Stimulated activated CD4-positive, alpha-beta T cell treated with anti-CD3 and anti-CD28 coated beads, TNF-alpha, amount 100 ng/mL, for 4 hours (primary cell): ENCODE measurements at places on chromosomes 3 and 15.

- no peak for DNase-seq
Observed at GRCh38 chr3:61524933-61525332, 36.4 kb upstream of the PTPRG start.

DNA sequence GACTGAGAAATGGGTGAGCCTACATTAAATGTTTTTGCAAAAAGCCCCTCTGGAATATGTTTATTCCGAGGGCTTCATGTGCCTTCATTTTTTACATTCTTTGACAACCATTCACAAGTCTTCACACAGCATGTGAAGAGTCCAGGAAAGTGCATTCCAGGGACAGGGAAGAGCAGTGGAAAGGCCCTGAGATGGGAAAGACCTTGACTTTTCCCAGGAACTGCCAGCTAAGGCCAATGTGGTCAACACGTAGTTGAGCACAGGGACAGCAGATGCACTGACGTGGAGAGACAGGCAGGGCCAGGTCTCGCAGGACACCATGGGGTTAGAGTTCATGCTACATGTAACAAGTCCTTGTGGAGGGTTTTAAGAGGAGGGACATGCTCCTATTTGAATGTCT, 21.7 kb downstream of the SSR3 start:
- no peak for DNase-seq

DNA sequence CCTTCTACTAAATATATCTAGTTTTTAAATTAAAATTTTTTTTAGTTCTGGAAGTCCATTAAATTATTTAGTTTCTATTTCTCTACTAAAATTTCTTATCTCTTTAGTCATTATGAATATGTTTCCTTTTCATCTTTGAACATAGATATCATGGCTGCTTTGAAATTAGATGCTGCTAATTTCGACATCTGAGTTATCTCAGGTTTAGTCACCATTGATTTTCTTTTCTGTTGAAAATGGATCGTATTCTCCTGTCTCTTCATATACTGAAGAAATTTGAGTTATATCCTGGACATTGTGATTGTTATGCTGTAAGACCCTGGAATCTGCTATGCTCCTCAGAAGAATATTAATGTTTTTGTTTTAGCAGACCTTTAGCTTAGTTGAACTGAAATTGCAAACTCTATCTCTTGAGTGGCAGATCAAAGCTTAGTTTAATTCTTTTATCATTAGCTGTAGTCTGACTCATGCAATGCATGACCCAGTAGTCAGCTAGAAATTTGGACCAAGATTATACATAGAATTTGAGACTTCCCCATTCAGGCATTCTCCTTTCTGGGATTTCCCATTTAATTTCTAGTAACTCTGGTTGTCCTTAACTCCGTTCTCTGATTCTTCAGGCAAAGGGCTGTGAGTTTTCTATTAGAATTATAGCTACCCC, 439.8 kb upstream of the IL12A start:
- DNase-seq: no peak

- no peak for DNase-seq
Observed at GRCh38 chr15:37907136-37907535, 27.3 kb upstream of the TMCO5A start.

- DNase-seq: no peak
Observed at GRCh38 chr3:108051005-108051404, 39.8 kb downstream of the CD47 start.

DNA sequence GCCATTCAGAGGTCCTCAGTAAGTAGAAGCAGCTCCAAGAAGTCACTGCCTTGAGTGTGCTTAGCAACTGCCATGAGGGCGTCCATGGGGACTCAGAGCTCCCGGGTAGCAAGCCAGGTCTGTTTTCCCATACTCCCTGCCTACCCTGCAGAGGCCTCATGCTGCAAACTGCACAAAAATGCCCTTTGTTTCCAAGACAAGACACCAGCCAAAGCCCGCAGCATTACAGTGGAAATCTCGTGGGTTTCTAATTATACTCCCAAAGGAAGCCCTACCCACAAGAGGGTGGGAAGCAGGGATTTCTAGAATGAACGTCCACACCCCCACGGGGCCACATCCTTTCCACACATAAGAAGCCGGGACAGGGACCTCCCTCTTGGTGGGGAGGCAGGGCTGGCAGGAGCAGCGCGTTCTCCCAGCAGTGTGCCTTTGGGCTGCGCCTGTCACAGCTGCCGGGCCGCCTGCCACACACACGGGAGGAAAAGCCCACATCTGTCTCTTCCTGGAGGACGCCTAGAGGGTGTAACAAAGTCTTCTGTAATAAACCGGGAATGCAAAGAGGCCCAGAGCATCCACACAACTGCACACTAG, 31.1 kb downstream of the FAM174B start:
- DNase-seq: no peak

- no peak for DNase-seq
Observed at GRCh38 chr3:47265008-47265407, 17.6 kb downstream of the KIF9 start.

DNA sequence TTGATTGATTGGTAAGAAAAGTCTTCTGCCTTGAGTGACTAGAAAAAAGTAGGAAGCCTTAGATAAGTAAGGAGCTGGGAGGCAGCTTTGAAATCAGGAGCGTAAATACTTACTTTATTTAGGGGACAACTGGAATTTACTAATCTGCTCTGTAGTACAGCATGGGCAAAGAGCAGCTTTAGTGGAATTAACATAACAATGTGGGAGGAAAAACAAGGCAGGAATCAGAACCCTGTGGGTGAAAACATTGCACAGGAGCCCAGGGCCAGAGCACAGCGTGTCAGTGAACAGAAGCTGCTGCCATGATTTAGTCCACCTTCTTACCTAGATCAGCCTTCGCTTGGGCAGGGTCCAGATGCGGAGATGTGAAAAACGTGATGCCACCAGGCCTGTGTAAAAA, 14.6 kb downstream of the FMN1 start:
- DNase-seq: no peak

- no peak for DNase-seq
Observed at GRCh38 chr15:58523634-58524033, 91.8 kb downstream of the LIPC start.

GRCh38 chr3:14875411-14876175, 56.8 kb downstream of the FGD5 start:
- no peak for DNase-seq

DNA sequence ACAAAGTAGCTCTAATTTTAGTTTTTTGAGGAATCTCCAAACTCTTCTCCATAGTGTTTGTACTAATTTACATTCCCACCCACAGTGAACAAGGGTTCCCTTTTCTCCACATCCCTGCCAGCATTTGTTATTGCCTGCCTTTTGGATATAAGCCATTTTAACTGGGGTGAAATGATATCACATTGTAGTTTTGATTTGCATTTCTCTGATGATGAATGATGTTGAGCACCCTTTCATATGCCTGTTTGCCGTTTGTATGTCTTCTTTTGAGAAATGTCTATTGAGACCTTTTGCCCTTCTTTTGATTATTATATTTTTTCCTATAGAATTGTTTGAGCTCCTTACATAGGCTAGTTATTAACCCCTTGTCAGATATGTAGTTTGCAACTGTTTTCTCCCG, 239.9 kb upstream of the TPM1 start:
- DNase-seq: no peak

DNA sequence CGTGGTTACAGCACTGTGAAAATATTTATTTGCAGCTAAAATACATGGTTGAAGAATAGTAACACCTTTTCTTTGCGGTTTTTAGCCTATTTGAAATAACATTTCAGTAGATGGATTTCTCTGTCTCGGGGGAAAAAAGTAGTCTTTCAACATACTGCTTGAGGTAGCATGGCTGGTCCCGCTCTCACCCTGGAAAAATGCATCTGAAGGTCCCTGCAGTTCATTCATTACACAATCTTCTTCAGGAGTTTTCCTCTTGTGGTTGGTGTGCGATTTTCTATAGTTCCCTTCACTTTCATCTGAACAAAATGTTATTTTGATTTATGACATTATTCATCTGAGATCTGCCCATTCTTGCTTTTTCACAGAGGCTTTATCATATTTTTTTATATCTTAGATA, 75.9 kb downstream of the STRIT1 start:
- DNase-seq: no peak

DNA sequence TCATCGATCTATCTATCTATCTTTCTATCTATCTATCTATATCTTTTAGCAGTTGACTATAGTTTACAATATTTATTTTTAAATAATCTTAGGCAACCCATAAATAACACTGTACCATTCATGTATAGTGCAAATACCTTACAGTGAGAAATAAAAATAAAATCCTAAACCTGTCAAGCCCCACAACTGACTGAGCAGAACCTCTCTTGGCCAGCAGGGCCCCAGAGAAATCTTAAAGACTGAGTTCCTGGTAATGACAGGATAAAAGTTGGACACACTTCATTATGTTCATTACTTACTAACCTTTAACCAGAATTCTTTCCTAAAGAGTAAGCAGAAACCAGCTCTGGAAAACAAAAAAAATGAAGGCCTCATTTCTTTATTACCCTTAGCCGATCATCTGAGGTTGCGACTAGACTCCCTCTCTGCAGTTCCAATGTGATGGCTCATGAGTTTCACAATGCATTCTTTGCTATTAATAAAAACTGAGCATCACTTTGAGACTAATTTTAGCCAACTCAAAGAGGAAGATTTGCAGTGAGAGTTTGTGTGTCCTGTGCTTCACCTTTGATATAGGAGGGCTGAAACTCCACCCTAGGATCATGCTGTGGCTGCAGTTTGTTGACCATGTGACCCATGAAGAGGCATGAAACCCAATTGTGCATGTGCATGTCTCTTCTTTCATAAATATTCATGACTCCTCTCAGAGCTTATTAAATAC, 1072.0 kb downstream of the NSUN3 start:
- DNase-seq: no peak
